ENCODE measurements at places on chromosomes 6 and 20.
A peak's percentile ranks its signal among the peaks of the same experiment; 100 is the strongest.

- DNase-seq, result peak; percentile 75
These were observed 50.9 kb upstream of the DACT2 start for GRCh38 chr6:168370310-168370991.

GRCh38 chr6:46998436-46999017, 43.6 kb downstream of the ADGRF1 start:
- no peak for DNase-seq

GRCh38 chr6:98787435-98787834, 46.9 kb upstream of the POU3F2 start:
- no peak for DNase-seq

DNA sequence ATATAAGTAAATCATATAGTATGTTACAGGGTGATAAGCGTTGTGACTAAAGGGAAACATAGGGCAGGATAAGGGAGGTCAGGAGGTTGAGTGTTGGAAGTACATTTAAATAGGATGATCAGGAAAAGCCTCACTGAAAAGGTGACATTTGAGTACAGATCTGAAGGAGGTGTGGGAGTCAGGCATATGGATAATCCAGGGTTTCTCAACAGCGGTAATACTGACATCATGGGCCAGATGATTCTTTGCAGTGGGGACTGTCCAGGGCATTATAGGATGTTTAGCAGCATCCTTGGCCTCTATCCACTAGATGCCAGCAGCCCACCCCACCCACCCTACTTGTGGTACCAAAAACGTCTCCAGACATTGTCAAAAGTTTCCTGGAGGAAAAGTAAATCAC, 292.6 kb upstream of the PREP start:
- no peak for DNase-seq

GRCh38 chr20:2800521-2801285, at the start of gene CPXM1:
Gene CPXM1, minus strand, starts transcription at chr20:2800627. Its CDS starts 55 bp downstream, at chr20:2800572.
- peak; percentile 42 for DNase-seq

DNA sequence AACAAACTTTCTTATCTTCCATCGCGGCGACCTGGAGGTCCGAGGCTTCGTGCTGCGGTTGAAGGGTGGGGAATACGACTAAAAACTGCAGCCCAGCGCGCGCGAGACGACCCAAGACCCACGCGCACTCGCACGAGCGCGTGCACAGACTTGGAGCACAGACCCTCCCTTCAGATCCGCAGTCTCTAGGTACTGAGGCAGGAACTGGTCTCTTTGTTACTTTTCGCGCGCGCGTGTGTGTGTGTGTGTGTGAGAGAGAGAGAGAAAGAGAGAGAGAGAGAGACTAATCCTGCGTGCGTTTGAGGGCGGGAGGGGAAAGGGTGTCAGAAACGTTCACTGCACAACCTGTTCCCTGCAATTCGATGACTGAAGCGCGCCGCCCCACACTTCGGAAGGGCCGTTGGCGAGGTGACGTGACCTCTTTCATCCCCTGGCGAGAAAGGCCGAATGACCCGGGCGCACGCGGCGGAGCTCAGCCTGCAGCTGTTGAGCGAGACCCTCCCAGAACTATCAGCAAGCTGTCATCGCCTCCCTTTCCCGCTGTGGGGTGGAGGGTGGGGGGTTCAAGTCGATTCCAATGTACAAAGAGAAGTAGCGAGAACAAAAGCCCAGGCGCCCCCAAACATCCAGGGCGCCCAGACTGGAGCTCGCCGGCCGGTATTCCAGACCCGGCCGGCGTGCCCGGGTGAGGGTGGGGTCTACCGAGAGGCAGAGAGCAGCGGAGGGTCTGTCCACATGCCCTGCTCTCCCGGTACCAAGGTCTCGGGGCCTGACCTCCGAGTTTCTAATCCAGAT, 1.5 kb upstream of the TUBB2B start:
- peak; percentile 66 for DNase-seq

DNA sequence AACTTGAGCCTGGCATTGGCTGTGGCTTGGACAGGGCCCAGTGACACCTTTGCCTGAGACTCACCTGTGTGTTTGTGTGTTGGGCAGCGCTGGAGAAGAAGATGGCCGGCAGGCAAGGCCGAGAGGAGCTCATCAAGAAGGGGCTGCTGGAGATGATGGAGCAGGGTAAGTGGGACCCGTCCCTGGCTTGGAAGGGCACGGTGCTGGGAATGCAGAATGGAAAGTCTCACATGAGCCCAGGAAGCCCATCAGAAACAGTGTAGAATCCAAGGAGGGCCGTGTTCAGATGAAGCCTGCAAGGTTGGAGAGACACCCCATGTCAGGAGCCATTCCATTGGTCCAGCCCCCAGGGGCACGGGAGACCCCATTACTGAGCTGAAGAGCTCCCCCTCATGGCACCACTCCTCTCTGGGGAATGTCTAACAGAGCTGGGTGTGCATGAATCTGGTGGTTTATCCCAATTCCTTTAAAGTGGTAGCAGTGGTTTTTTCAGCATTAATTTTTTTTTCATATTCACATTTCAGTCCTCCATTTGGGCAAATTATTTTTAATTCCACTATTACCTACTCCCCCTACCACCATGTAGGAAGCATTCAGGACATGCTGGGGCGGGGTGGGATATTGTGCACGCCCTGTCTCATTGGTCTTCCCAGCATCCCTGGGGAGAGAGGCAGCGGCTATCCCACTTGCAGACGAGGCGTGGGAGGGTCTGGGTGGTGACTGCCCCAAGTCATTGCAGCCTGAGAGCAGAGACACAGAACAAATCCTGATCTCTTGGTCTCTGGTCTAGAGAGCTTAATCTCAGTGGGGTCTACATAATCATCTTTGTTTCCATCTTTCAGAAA, 143.6 kb downstream of the PHACTR3 start:
- DNase-seq, result no peak

DNA sequence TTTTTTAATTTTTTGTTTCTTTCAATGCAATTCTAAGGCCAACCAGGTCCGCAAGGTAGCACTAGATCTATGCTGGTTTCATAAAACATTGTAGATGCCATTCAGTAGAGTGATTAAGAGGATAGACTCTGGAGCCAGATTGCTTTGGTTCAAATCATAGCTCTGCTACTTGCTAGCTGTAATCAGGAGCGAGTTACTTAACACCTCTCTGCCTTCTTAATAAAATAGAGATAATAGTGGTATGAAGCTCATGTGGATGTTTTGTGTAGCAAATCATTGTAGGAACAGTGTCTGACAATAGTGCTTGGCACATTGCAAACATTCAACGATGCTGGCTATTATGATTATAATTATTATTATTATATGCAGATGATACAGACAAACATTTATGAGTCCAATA, 164.9 kb downstream of the LAMA2 start:
- DNase-seq, result no peak

GRCh38 chr6:37099442-37099841, 70.5 kb upstream of the PIM1 start:
- DNase-seq, result no peak

- no peak for DNase-seq
These were observed 46.2 kb downstream of the LRRN4 start for GRCh38 chr20:6007529-6008103.

- DNase-seq, result peak; percentile 41
These were observed 1.4 kb downstream of the MDGA1 start for GRCh38 chr6:37696220-37696840.

DNA sequence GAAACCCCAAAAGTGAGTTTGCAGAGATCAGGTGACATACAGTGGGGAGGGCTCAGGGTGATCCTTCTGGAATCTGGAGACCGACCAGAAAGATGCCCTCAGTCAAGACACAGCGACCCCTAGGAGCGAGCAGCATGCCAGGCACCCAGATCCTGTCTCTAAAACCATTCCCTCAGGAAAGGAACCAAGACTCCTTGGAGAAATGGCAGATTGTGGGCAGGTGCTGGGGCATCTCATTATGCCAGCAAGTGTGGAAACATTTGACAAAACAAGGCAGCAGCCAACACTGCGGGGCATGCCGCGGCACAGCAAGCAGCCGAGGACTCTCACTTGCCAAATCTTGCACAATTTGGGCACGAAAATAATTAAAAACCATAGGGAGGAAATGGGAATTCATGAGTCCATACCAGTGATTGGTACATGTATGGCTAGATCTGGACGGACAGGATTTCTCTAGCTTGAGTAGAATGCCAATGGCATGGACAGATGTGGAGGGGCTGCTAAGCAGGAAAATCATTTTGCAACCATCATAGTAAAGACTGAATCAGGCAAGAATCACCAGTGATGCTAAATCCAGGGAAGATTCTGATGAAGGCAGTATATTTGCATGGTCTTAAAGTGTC, 76.9 kb downstream of the GINS1 start:
- no peak for DNase-seq

- DNase-seq, result no peak
These were observed 168.6 kb downstream of the CD83 start for GRCh38 chr6:14286144-14286543.

GRCh38 chr6:135146162-135146934, 34.8 kb upstream of the MYB start:
- DNase-seq, result no peak

- peak; percentile 48 for DNase-seq
These were observed at the start of gene LHFPL5 for GRCh38 chr6:35804996-35805736. Gene LHFPL5, plus strand, starts transcription at chr6:35805352. Its CDS starts 319 bp downstream, at chr6:35805671.

GRCh38 chr6:35532126-35532525, 19.4 kb upstream of the TULP1 start:
- no peak for DNase-seq

GRCh38 chr6:156336089-156336488, 441.1 kb upstream of the ARID1B start:
- DNase-seq, result no peak

- peak; percentile 55 for DNase-seq
These were observed 55.9 kb upstream of the RREB1 start for GRCh38 chr6:7051780-7052442.

DNA sequence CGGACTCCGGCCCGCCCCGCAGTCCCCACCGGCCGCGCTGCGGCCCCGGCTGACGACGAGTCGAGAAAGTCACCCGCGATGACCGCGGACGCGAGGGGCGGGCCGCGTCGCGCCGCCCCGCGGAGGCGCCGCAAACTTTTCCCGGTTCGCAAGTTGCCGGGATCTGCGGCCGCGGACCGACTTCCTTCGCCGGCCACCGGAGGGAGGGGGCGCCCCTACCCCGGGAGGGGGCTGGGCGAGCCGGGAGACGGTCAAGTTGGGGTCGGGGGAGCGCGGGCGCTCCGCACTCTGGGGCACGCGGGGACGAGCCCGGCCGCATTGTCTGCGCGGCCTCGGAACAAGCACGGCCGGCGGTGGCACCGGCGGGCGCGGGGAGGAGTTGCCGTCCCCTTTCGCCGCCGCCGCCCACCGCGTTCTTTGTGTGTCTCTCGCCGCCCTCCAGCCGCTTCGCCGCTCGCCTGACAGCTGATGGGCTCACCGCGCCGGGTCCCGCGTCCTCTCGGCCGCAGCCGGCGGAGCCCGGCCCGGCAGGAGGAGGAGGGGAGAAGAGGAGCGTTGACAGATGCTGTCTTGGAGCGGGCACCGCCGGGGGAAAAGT, 131.6 kb downstream of the OGFRL1 start:
- DNase-seq, result no peak

GRCh38 chr6:110337486-110337885, 20.7 kb downstream of the METTL24 start:
- no peak for DNase-seq

DNA sequence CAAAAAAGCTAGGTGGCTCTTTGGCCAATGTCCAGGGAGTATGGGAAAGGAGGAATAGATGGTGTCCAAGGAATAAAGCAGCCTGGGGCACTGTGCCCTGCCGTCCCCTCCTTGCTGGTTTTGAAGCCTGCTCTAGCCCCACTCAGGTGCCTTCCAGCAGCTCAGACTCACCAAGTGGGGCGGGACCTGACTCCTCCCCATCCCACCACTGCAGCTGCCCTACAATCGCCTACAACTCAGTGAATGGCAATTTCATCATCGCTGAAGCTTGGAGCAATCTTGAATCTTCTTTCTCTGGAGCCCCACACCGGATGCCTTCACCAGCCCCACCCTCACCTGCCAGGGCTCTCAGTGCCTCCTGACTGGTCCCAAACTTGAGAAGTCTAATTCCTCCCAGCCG, 56.4 kb upstream of the NXT1 start:
- DNase-seq, result no peak

DNA sequence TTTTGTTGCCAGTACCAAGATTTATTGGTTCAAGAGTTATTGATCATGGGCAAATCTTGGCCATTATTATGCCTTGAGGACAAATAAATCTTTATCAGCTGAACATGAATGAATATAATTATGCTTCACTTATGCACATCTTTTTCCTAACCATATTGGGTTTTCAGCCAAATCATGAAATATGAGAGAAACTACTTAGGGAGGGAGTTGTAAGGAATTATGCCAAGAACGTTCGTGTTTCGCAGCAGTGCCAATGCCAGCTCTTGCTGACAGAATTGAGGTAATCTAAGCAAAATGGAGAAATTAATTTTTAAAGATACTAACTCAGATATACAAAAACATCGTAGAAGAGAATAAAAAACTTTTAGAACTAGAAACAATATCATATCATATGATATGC, 301.1 kb upstream of the SASH1 start:
- DNase-seq, result no peak

GRCh38 chr6:159691133-159691962, 1.7 kb downstream of the SOD2 start:
- peak; percentile 30 for DNase-seq

All from activated naive CD4-positive, alpha-beta T cell treated with anti-CD3 and anti-CD28 coated beads for 36 hours (primary cell).